ENCODE measurements at places on chromosomes 5 and 9.

DNA sequence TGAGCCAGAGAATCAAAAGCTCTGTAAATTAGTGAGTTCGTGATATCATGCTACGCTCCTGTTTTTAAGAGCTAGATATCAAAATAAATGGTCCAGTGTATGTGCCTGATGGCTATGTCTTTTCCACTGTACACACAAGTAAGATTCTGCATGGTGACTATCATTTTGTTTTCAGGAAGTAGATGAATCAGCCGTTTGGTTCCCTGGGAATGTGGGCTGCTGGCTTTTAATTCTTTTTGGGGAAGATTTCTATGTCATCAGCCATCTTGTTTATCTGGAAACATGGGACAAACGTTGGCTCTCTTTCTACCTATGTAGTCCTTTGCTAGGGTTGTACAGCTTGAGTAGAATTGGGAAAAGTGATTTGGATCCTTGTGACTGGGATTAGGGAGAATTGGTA is 126.7 kb downstream of the GRIA1 start:
- no peak for DNase-seq

DNA sequence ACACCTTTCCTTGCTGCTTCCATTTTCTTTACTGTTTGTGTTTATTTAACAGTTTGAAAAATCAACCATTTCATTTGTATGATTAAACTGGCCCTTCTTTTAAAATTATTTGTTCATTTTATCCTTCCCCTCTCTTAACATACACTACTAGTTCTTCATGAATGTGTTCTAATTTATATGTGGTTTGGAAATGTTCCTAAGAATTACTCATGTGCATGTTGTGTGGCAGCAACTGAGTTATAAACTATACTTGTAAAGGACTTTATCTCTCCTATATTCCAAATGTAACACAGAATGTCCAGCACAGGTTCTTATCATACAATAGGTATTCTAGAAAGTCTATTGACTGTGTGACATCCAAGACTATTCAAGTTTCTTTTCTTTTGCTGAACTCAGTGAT is 358.2 kb upstream of the MEF2C start:
- no peak for DNase-seq

DNA sequence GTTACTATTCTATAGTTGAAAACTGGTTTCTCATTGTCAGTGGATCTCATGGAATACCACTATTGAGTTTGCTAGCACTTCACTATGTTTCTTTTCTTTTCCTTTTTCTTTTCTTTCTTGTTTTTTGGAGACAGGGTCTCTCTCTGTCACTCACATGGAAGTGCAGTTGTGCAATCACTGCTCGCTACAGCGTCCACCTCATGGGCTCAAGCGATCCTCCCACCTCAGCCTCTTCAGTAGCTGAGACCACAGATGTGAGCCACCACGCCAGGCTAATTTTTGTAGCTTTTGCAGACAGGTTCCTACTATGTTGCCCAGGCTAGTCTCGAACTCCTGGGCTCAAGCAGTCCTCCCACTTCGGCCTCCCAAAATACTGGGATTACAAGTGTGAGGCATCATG is 42.7 kb upstream of the VCAN start:
- no peak for DNase-seq

DNA sequence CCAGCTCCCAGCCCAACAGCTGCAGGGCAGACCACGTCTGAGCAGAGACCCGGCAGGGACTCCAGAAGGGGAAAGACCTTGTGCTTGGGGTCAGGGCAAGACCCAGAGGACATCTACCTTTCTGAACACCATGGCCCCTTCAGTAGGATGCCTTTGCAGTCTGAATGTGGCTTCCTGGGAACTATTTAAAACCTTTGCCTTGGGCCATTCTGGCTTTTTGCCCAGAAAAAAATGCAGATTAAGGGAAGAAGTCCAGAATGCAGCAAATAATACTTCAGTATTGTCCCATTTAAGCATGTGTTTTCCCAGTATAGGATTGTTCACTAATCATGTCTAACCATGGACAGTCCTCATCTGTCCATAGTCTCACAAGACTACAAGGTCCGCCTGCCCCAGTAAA is 67.5 kb upstream of the ERCC6L2 start:
- DNase-seq, result no peak

GRCh38 chr5:170333161-170333910 is 35.8 kb upstream of the LCP2 start:
- DNase-seq, result no peak

Measured in NCI-H1694 (cell line).